Left ventricle myocardium inferior (tissue), 1 donor: ENCODE measurements at places on chromosomes 12 and 14. TPM values are rescaled to one million over a fixed set of nuclear protein-coding genes. Genes with fewer than 3 reads are reported as not detected.

TEX52 gene
- not detected for total RNA-seq

SPTB gene
- total RNA-seq, result 82.2 TPM

GRCh38 chr12:98821866-98822265, 176.8 kb downstream of the APAF1 start:
- H3K4me1 ChIP-seq, result peaks cover 6% of the 10 kb centered on the region
- no peak overlapping the region for H3K27ac ChIP-seq
- H3K27me3 ChIP-seq, result peaks cover 20% of the 10 kb centered on the region
- no peak overlapping the region for H3K4me3 ChIP-seq
- H3K36me3 ChIP-seq, result no peaks in the 10 kb centered on the region

DNA sequence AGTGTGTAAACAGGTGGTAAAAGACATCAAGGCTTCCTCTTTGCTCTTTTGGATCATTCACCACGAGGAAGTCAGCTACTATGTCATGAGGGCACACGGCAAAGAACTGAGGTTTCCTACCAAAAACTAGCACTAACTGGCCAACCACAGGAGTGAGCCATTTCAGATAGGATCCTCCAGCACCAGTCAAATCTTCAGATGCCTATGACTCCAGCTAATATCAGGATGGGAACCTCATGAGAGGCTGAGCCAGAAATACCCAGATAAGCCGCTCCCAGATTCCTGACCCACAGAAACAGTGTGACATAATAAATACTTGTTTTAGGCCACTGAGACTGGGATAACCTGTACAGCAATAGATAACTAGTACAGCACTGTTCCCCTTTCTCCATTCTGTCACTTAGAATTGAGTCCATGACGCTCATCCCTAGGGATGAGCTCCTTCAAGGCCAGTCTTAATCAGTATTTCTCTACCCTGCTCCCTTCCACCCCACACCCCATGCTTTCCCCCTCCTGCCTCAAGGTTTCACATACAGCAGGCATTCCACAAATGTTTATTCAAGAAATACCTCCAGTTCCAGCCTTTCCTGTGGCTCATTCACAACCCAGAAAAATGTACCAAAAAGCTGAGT, 68.4 kb downstream of the PPM1H start:
- H3K27me3 ChIP-seq, result no peaks in the 10 kb centered on the region
- no peak overlapping the region for H3K4me3 ChIP-seq
- H3K4me1 ChIP-seq, result peaks cover 54% of the 10 kb centered on the region
- no peaks in the 10 kb centered on the region for H3K36me3 ChIP-seq

DNA sequence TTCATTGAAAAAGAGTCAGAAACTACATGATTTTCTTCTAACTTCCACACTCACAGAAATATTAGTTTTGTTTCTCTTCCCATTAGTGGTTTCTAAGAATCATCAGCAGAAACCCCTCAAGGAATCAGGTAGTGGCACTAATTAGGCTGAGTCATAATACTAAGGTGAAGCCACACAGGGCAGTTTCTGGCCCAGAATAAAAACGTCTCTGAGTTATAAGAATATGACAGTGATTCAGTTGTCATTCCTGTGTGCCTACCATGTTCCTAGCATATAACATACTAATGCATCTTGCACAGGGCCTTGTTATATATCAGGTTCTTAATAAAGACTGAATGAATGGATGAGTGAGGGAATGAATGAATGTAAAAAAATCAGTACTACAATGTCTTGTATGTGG, 206.0 kb upstream of the PLEKHG7 start:
- no peaks in the 10 kb centered on the region for H3K36me3 ChIP-seq
- H3K4me3 ChIP-seq, result no peak overlapping the region
- DNase-seq, result no peak
- H3K27me3 ChIP-seq, result no peaks in the 10 kb centered on the region

GRCh38 chr12:70110085-70110484, 133.1 kb upstream of the CNOT2 start:
- no peaks in the 10 kb centered on the region for H3K27me3 ChIP-seq
- H3K27ac ChIP-seq, result no peak overlapping the region
- DNase-seq, result no peak
- no peak overlapping the region for H3K4me3 ChIP-seq
- no peaks in the 10 kb centered on the region for H3K4me1 ChIP-seq

DNA sequence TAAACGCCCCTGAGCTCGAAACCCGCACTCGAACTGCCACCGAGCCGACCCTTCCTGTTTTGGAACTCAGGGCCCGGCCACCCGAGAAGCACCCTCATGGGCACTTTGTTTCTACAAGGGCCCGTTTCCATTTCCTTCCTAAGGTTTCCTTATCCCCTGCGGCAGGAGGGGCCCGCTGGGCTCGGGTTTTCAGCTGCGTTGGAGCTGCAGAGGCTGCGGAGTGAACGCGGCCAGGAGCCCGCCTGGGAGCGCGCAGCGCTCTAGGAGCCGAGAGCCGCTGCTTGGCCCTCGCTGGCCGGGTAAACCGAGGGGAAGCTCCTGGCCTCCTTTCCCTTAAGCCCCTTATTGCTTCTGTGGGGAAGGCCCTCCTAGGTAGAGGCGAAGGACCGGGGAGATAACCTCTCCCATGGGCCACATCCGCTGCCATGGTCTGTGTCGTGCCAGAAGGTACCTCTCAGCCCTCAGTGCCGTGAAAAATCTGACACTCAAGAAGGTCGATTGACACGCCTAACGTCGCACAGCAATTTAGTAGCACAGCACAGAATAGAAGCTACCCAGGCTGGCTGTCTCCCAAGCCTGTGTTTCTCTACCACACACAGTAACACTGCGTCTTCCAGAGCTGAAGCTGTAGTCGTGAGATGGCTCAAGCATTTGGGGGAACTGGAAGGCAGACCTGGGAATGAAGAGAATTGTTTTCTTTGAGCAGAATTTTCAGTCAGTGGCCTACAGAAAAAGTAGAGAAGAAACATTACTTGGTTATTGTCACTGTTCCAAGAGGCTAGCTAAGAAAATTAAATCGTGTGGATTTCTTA, 12.9 kb upstream of the CALM1 start:
- H3K4me1 ChIP-seq, result peaks cover 47% of the 10 kb centered on the region
- DNase-seq, result peak; percentile 65
- no peaks in the 10 kb centered on the region for H3K36me3 ChIP-seq
- H3K4me3 ChIP-seq, result peak overlapping the region; percentile 79
- peak overlapping the region; percentile 100 for H3K27ac ChIP-seq

- no peak for DNase-seq
- no peak overlapping the region for H3K4me3 ChIP-seq
- H3K27me3 ChIP-seq, result no peaks in the 10 kb centered on the region
- no peak overlapping the region for H3K27ac ChIP-seq
These were observed 15.6 kb downstream of the PLBD2 start for GRCh38 chr12:113373969-113374368.

DNA sequence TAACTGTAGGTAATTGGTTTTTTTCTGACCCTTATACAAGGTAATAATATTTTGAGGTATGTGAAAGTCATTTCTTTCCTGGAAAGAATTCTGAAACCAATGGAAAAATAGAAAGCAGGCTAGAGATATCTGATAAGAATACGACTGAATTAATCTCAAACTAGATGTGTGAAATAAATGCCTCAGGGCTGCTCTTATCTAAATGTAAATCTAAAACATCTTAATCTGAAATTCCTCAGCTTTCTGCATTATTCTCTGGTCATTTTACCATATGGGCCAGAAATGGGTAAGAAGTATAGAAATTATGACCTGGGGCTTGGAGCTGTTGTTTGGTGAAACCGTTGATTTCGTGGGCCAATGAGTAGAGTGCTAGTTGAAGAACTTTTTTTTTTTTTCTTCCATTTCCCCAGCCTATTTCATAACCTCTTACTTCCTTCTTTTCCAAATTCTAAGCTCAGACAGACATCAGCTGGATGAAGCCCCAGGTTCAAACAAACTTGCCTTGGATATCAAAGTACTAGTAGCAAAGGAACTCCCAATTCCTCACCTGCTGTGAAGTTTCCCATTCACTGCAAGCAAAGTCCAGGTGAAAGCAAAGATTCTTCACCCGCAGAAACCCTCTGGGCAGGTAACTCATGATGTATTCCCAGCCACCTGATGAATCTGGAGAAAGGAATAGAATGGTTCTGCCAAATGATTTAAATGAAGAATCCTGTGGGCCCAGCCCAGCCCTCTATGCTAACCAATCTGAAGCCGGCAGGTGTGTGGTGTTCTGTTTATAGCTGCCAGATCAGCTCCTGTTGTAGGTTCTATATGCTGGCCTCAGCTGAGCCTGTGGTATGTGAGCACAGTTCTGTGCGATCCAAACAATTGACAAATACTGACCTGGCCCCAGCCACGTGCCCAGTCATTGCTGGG, 9.7 kb upstream of the FOS start:
- no peaks in the 10 kb centered on the region for H3K36me3 ChIP-seq
- no peak for DNase-seq
- H3K4me3 ChIP-seq, result no peak overlapping the region
- H3K27me3 ChIP-seq, result no peaks in the 10 kb centered on the region

DNA sequence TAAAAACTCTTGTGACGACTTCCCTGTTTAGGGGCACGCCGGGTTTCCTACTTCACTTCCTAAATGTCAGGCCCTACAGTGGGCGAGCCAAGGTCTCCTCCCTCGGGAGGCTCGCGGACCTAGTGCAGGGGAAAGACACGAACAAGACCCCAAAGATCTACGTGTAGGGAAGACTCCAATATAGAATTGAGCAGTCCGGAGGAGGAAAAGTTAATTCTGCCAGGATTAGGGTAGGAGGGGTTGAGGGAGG, 564 bp downstream of the ATXN3 start:
- peak; percentile 63 for DNase-seq
- peak overlapping the region; percentile 99 for H3K27ac ChIP-seq
- H3K4me1 ChIP-seq, result peaks cover 58% of the 10 kb centered on the region
- peak overlapping the region; percentile 97 for H3K4me3 ChIP-seq

GRCh38 chr14:32567543-32568384, 238.7 kb downstream of the AKAP6 start:
- peaks cover 44% of the 10 kb centered on the region for H3K4me1 ChIP-seq
- no peak overlapping the region for H3K27ac ChIP-seq
- H3K27me3 ChIP-seq, result no peaks in the 10 kb centered on the region
- no peak overlapping the region for H3K4me3 ChIP-seq

GRCh38 chr14:93099196-93099595, 16.5 kb downstream of the ITPK1 start:
- no peak for DNase-seq
- H3K4me3 ChIP-seq, result no peak overlapping the region
- no peaks in the 10 kb centered on the region for H3K36me3 ChIP-seq

- peak overlapping the region; percentile 59 for H3K4me3 ChIP-seq
- H3K27me3 ChIP-seq, result no peaks in the 10 kb centered on the region
- peaks cover 18% of the 10 kb centered on the region for H3K4me1 ChIP-seq
- peak overlapping the region; percentile 65 for H3K27ac ChIP-seq
These were observed 57.5 kb downstream of the CALM1 start for GRCh38 chr14:90454041-90455000.

DNA sequence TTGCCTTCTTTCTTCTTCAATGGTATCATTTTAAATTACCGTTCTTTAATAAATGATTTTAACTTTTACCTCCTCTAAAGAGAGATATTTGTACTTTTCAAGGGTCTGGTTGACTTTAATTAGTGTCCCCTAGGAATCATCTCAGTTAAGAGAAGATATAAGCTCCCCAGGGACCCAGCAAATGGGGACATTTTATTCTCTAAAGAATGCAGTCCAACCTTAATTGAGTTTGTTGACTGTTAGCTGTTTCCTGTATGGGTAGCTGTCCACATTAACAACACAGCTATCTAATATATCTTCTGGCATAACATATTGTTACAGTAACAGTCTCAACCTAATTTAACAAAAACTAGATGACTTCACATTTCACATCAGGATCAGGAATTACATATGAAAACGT, 241.6 kb upstream of the NPAS3 start:
- DNase-seq, result no peak
- H3K4me1 ChIP-seq, result peaks cover 49% of the 10 kb centered on the region
- H3K36me3 ChIP-seq, result no peaks in the 10 kb centered on the region
- no peak overlapping the region for H3K4me3 ChIP-seq
- peak overlapping the region; percentile 4 for H3K27ac ChIP-seq

DNA sequence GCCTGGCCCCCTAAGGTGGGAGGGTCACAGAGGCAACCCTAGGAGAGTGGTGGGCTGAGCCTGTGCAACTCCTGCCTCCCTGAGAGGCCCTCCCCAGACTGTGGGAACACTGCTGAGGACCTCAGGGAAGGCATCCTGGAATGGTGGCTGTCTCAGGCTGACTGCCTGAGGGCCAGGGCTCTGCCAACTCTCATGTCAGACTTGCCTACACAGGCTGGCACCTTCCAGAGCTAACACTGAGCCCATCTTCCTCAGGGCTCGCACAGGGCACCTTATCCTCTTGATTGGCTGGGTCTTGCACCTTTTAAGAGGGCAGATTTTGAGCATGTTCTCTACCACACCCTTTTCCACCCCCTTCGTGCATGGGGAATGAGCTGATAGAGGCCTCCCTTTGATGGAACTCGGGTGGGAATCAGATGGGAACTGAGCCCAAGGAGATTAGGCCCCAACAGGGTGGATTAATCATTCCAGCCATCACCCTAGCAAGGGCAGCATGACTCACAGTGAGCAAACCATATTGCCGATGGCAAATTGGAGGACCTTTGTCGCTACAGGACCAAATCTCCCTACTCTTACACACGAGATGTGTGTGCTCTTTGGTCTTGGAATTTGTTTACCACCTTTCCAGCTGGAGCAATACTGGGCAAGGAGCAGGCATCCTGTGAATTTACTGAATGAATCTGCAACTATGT, 702.8 kb downstream of the VRK1 start:
- H3K36me3 ChIP-seq, result no peaks in the 10 kb centered on the region
- no peak overlapping the region for H3K27ac ChIP-seq
- H3K27me3 ChIP-seq, result peaks cover 17% of the 10 kb centered on the region
- DNase-seq, result no peak
- H3K4me1 ChIP-seq, result no peaks in the 10 kb centered on the region
- no peak overlapping the region for H3K4me3 ChIP-seq
